ENCODE measurements at places on chromosomes 4 and X.

GRCh38 chrX:131445955-131446354, 97.9 kb upstream of the OR13H1 start:
- no peak for DNase-seq

GRCh38 chrX:65928522-65928921, 111.4 kb downstream of the VSIG4 start:
- no peak for DNase-seq

DNA sequence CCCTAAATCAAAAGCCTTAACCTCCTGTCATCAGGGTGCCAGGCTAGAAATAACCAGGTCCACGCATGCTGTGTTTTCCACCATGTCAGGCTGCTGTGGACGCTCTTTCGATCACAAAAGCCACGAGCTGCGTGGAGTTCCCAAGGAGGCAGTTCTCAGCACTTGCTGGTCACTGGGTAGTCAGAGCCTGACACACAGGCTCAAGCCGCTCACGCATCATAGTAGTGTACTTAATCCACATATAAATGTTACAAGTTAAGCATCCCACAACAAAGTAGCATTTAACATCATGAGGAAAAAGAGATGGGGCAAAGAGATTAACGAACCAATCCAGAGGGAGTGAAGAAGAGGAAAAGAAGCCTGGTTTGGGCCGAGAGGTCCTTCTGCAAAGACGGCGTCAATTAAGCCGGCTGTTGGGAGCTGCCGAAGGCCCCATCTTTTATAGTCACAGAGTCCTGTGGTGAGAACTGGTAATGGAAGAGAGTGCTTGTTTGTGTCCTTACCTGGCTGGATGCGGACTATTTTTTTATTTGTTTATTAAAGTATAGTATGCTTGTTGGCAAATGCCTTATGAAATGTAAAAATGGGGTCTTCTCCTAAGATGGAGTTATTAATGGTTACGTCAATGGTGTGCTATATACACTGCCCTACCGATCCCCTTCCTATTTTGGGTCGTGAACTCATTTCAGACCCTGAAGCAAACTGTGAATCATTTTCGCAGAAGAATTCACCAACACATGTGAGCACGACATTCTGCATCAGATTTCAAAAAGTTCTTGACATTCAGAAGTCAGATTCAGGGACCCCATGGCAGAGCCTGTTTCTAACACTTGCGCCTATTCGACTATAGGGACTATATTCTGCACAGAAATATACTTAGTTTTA, 675 bp downstream of the PRIMPOL start:
- DNase-seq = no peak

GRCh38 chrX:1354036-1355019, 17.7 kb downstream of the IL3RA start:
- DNase-seq = no peak

- no peak for DNase-seq
Measured at GRCh38 chrX:109389917-109390316, 92.0 kb downstream of the GUCY2F start.

GRCh38 chrX:121733514-121733913, 686.1 kb downstream of the GLUD2 start:
- DNase-seq = no peak

- no peak for DNase-seq
Measured at GRCh38 chr4:71974681-71975080, 57.1 kb upstream of the NPFFR2 start.

GRCh38 chr4:7295911-7296660, 103.7 kb downstream of the SORCS2 start:
- no peak for DNase-seq

- DNase-seq = no peak
Measured at GRCh38 chr4:170729897-170730296, 640.1 kb upstream of the AADAT start.

DNA sequence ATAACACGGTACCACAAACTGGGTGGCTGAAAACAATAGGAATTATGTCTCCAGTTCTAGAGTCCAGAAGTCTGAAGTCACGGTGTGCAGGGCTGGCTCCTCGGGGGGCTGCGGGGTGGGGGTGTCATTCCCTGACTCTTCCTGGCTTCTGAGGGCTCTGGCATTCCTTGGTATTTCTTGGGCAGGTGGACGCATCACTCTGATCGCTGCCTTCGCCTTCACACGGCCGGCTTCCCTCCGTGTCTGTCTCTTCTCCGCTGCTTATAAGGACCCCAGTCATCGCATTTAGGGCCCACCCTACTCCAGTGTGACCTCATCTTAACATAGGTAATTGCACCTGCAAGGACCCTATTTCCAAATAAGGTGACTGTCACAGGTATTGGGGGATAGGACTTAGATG, 134.6 kb downstream of the CPZ start:
- no peak for DNase-seq

DNA sequence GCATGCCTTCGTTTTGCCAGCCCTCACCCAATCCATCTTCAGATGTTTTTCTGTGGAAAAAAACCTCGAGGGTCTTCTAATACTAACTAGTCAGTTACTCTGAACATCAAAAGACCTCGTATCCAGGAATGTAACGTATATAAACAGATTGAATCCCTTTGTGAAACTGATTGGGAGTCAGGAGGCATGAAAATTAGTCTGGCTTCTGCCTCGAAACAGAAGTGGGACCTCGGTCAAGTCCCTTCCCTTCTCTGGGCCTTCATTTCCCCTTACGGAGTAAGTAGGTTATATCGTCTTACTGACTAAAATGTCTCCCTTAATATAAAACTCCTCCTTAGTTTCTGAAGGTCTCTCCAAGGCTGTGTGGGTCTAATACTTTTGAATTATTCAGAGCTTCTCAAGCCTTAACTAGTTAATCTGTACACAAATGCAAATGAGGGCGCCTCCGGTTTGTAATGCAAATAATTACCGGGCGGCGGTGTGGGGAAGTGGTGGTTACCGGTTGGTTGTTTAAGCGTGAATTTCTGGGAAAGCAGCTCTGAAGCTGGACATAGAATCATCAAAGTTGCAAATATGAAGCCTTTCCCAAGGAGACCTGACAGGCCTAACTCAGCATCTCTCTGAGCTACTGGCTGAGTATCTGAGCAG, 11.4 kb upstream of the NKRF start:
- no peak for DNase-seq

GRCh38 chr4:108333353-108333942, 164.7 kb upstream of the LEF1 start:
- DNase-seq = no peak

DNA sequence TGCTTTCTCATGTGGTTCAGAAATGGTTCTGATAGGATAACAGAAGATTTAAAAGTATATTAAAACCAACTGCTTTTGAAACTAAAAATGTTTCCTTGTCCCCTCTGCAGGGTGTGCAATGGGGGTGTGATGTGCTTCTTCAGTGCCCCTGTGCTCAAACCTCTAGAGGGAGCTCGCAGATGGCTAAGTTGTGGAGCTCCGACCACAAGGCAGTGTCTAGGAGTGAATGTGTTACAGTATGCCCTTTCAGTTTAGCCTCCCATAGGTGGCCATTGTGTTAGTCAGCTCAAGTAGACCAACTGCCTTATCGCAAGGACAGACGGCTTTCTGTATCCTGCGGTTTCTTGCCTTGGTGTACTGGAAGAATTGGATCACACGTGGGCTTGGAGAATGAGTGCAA, 130.5 kb downstream of the TENT5D start:
- DNase-seq = no peak

DNA sequence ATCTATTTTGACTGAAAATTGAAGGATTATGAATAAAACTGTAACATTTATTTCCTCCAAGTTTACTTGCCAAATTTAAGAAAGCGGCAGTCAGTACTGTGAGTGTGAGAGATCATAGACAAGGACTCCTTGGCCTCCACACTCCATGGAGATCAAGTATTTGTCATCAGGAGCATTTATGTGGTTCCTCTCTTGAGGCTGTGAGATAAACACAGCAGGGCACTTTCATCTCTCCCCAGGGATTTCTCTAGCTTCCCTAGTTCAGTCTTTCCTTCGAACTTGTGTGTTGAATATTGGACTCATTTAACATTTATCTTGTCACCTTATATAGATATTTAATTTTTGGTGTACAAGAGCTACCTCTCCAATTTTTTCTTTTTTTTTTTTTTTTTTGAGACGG, 40.8 kb downstream of the PDE5A start:
- no peak for DNase-seq

DNA sequence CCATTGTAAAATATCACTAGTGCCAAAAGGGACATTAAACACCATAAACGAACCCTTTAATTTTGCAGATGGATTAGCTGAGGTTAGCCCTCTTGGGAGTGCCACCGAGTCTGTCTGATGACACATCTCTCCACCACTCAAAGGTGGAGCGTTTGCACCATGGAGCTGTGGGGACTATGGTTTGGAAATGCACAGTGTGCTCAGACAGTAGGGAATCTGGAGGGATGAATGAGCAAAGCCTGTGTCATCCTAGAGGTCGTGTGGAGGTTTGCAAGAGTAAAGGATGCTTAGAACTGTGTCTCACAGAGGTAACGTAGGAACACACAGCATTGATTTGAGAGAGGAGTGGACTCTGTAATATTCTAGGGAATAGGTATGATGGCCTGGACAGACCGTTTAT, 93.7 kb downstream of the CLNK start:
- DNase-seq = no peak

- DNase-seq = no peak
Measured at GRCh38 chrX:70301716-70302115, 11.8 kb downstream of the KIF4A start.

- no peak for DNase-seq
Measured at GRCh38 chrX:39304746-39305145, 503.5 kb downstream of the MID1IP1 start.

- no peak for DNase-seq
Measured at GRCh38 chr4:89248879-89249281, 58.7 kb downstream of the GPRIN3 start.

DNA sequence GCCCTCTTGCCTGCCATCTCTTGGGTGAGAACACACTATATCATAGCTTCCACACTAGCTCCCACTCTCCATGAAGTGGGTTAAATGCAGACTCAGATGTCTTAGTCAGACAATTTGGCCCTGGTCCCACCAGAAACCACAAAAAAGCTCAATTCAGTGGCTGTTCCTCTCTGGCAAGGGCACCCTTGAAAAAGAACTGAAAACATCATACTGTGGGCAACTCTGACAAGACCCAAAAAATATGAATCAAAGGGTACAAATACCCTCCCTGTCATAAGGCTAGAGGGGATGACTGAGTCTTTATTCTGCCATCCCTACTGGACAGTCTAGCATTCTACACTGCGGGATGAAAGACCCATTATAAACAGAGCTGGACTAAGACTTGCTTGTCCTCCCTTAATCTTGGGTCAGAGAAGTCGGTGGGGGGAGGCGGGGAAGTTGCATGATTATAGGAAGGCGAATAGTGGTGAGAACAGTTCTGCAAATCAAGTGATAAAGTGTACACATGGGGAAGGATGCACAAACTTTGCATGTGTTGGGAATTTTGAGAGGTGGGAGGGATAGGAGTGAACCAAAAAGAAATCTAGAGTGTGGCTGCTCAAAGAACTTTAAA, 172.1 kb downstream of the OPHN1 start:
- DNase-seq = no peak

DNA sequence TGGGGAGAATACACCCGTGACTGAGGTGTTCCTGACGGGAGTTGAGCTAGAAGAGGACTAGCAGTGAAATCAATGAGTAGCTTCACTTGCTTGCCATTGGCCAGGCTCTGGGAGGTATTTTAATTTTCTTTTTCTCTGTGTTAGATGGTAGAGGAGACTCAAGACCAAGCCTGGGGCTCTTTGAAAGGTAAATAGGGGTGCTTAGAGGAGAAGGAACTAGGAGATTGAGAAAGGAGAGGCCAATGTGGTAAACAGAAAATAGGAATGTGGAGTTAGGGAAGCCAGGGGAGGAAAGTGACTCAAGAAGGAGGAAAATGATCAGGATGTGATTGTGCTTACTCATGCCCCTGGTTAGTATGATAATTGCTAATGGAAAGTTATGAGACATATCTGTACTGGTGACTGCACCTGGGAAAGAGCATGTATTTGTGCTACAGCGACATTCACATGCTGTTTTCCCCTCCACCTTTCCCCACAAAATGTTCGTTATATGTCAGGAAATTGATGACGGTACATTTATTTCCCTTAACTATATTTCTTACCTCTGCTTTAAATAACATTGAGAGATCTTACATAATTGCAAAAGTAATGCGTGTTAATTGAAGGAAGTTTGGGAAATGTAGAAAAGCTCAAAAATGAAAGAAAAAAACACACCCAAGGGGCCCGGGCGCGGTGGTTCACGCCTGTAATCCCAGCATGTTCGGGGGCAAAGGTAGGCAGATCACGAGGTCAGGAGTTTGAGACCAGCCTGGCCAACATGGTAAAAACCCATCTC, 16.9 kb upstream of the LRBA start:
- no peak for DNase-seq

GRCh38 chr4:119040261-119040660, 95.4 kb upstream of the MYOZ2 start:
- no peak for DNase-seq

- no peak for DNase-seq
Measured at GRCh38 chr4:25550376-25551030, 105.1 kb upstream of the SLC34A2 start.
